ENCODE measurements at places on chromosomes 5 and 9.

DNA sequence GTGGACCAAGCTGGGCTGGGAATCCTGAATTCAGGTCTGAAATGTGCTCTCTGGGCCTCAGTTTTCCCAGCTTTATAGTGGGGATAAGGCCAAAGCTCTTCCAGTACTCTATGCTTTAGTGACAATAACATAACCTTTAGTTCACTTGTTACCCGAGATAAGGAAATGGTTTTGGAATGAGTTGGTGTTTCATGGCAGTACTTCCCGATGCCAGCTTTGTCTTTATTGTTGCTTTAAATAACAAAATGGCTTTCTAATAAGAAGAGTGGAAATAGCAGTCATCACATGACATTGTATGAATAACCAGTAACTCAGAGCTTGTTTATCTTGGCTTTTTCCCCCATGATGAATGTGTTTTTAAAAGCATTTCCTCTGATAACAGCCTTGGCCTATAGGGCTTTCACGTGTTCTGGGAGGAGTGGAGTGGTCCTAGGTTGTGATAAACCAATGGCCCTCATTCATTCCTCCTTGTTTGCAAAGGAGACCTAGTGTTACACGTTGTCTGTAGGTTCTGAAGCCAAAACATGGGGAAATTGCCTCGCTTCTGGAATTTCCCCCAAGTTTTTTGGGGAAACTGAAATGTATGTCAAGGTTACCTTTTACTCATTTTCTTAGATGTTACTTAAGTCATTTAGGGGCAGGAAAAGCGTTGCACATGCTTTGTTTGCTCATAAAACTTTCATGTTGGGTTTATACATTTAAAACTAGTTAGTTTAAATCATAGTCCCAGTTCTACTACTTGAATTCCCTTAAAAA lies 53.7 kb downstream of the ZNF618 start:
- DNase-seq: no peak

GRCh38 chr5:116754556-116754955 lies 179.9 kb upstream of the SEMA6A start:
- DNase-seq: no peak

GRCh38 chr5:139562847-139563246 lies 1.7 kb downstream of the UBE2D2 start:
- DNase-seq: no peak

GRCh38 chr5:14580398-14581034 lies 1.1 kb upstream of the OTULINL start:
- DNase-seq: no peak

- DNase-seq: no peak
These were observed 118.4 kb downstream of the PLK2 start for GRCh38 chr5:58341476-58341875.

- no peak for DNase-seq
These were observed 16.6 kb upstream of the MEGF9 start for GRCh38 chr9:120730654-120731514.

GRCh38 chr9:123365881-123366528 lies 10.0 kb downstream of the CRB2 start:
- no peak for DNase-seq

- peak; percentile 38 for DNase-seq
These were observed at the start of gene MVB12B for GRCh38 chr9:126326228-126327005. TSS of gene MVB12B (plus strand) at chr9:126326829. CDS start at chr9:126326930, 101 bp downstream.

DNA sequence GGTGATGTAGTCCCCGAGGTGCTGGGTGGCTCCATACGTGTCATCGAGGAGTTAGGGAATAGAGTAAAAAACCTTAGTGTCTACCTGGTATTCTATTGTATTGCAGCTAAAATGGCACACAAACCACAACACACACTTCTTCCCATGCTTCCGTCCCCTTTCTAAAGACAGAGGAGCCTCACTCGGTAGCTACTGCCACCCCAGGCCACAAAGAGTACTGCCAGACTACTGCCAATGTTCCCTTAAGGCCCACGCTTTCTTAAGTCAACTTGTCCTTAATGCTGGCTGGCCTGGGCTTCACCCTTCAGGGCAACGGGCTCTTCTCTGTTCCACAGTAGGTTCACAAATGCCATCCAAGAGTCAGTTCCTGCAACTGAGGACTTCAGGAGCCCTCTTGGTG lies 673.0 kb downstream of the ELAVL2 start:
- no peak for DNase-seq

GRCh38 chr5:36596247-36596646 lies 10.2 kb upstream of the SLC1A3 start:
- no peak for DNase-seq

DNA sequence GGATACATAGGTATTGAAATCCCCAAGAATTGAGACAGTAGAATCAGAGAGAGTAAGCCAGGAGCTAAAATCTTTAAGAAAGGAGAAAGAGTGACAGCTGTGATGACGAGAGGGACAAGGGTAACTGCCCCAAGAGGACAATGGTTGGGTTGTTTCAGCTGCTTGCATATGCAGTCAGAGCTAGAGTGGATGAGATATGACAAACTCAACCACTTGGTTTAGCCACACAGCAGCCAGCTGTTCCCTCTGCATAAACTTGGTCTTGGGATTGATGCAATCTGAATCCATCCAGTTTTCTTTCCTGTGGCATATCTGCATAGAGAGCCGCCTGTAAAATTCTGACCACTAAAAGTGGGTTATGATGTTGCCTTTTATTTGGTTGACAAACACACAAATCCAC lies 100.7 kb downstream of the ZNF622 start:
- no peak for DNase-seq

GRCh38 chr9:99557816-99558215 lies 263.9 kb upstream of the NR4A3 start:
- DNase-seq: no peak

GRCh38 chr9:36898431-36899020 lies 135.5 kb downstream of the PAX5 start:
- DNase-seq: no peak

DNA sequence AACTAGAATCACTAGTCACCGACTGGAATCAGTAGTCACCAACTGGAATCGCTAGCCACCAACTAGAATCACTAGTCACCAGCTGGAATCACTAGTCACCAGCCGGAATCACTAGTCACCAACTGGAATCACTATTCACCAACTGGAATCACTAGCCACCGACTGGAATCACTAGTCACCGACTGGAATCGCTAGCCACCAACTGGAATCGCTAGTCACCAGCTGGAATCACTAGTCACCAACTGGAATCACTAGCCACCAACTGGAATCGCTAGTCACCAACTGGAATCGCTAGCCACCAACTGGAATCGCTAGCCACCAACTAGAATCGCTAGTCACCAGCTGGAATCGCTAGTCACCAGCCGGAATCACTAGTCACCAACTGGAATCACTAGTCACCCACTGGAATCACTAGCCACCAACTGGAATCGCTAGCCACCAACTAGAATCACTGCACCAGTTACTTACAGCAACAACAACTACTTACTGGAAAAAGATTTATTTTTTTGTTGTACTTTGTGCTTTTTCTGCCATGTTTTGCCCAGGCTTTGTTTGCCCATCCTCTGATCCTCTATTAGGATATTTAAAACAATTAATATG lies 25.7 kb upstream of the FLT4 start:
- DNase-seq: no peak

GRCh38 chr5:74506119-74506518 lies 134.4 kb downstream of the ENC1 start:
- no peak for DNase-seq

GRCh38 chr9:113528088-113528487 lies 64.6 kb downstream of the RGS3 start:
- DNase-seq: no peak

- DNase-seq: no peak
These were observed 64.6 kb upstream of the HAND1 start for GRCh38 chr5:154542581-154542980.

GRCh38 chr9:131873335-131873734 lies 133.5 kb upstream of the RAPGEF1 start:
- DNase-seq: no peak

DNA sequence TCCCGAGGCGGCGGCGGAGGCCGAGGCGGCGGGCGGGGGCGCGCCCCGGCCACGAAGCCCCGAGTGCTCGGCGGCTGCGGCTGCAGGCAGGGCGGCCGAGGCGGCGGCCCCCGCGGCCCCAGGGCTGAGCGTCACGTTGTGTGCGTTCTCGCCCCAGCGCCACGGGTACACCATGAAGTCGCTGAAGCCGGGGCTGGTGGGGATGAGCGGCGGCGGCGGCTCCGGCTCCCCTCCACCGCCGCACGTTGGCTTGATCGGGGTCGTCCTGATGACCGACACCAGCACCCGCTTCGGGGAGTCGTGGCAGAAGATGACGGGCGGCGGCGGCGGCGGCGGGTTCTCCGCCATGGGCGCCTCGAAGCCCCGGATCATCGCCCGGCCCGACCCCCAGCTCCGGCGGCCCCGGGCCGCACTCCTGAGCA lies 498 bp downstream of the ZNF367 start:
- DNase-seq: no peak

DNA sequence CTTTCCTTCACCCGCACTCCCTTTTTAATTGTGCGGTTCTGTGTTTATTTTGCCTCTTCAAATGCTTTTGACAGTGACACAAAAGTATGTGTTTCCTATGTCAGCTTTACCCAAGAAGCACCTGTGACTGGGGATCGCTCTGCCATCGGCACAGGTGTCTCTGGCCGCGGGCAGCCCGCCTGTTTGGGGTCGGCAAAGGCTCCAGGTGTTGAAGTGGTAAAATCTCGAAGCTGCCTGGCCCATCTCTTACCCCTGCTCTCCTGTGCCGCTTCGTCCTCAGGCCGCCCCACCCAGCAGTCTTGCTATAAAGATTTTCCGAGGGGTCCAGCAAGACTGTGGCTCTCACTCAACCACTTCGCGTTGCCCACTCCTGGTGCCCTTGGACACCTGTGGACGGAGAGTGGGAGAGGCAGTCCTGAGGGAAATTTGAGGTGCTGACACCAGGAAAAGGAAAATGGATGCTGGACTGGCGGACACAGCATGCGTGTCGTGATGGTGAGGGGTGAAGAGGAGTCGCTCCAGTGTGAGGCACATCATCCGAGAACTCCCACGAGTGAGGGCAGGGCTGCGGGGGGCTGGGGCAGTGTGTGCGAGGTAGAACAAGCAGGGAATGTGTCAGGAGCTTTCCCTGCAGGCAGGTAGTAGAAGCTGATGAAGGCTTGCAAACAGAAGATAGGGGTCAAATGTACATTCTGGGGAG lies 29.1 kb upstream of the CEP72 start:
- no peak for DNase-seq

GRCh38 chr5:157359356-157360055 lies 93.6 kb downstream of the CYFIP2 start:
- DNase-seq: no peak
